ENCODE measurements at places on chromosomes 5 and 9. TPM values are rescaled to one million over a fixed set of nuclear protein-coding genes. Genes with fewer than 3 reads are reported as not detected.
A peak's percentile ranks its signal among the peaks of the same experiment; 100 is the strongest.

DNA sequence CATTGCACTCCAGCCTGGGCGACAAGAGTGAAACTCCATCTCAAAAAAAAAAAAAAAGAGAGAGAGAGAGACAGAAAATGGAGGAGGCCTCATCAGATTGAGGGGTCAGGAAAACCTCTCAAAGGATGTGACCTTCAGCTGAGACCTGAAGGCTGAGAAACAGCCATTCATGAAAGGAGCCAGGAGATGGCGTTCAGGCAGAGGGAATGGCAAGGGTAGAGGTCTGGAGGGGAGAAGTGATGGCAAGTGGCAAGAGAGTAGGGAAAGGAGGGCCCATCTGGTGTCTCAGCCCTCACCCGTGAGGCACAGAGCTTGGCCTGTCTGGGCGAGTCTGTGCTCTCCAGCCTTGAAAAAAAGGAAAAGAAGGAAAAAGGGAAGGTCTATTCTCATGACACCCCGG lies 17.0 kb downstream of the CAMK2A start:
- peaks cover 3% of the 10 kb centered on the region for H3K4me1 ChIP-seq
- DNase-seq, result no peak
- no peak overlapping the region for H3K4me3 ChIP-seq
- H3K36me3 ChIP-seq, result no peaks in the 10 kb centered on the region

DNA sequence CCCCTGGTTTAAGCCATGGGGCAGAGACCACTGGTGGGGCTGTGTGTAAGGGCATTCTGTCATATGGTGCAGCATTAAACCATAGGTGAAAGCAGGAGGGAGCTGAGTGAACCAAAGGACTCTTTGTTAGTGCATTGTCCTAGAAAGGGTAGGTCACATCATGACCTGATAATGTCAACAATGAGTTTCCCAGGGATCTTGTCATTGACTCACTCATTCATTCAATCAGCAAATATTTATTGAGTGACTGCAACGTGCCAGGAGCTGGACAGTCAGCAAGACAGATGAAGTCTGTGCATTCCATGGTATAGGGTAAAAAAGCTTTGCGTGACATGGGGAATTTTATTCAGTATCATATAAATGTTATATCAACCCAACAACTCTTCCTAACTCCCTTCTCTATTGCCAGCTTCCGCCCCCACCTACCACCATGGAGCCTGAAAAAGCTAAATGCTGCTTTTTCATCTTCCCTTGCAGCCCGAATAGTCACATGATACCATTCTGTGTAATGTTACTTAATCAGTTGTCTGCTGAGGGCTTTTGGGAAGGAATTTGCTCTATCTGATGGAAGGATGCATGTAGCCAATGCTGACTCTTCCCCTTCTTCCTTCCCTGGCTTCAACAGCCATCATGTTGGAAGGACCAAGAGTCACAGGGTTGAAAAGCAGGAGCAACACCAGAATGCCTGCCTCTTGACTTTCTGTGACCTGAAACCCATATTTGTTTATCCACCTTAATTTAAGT lies 11.5 kb upstream of the OTULINL start:
- H3K36me3 ChIP-seq, result no peaks in the 10 kb centered on the region
- no peak overlapping the region for H3K4me3 ChIP-seq
- H3K4me1 ChIP-seq, result no peaks in the 10 kb centered on the region
- H3K27ac ChIP-seq, result no peak overlapping the region
- H3K27me3 ChIP-seq, result peaks cover 5% of the 10 kb centered on the region
- no peak for DNase-seq

The LCN10 gene
- not detected for total RNA-seq

The PRUNE2 gene
- total RNA-seq, result 11.4 TPM

DNA sequence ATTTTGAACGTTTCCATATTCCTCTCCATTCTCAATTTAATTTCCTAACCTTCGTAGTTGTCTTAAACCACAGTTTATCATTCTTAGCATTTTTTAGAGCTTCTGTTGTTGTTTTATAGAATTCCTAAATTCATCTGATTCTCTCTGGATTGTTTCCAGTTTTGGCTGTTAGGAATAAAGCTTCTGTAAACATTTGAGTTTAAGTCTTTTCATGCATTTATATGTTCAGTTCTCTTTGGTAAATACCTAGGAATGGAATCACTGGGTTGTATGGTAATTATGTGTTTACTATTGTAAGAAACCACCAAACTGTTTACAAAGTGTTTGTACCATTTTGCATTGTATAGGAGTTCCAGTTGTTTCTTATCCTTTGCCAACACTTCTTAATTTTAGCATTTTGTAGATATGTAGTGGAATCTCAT lies 29.7 kb downstream of the GPR21 start:
- H3K27me3 ChIP-seq, result no peaks in the 10 kb centered on the region
- peak overlapping the region; percentile 56 for H3K27ac ChIP-seq
- DNase-seq, result no peak
- H3K4me3 ChIP-seq, result no peak overlapping the region
- peaks cover 21% of the 10 kb centered on the region for H3K36me3 ChIP-seq
- H3K4me1 ChIP-seq, result peaks cover 96% of the 10 kb centered on the region
